ENCODE measurements at places on chromosomes 12 and 14.

- DNase-seq: no peak
These were observed 19.4 kb upstream of the P2RX4 start for GRCh38 chr12:121190523-121191031.

DNA sequence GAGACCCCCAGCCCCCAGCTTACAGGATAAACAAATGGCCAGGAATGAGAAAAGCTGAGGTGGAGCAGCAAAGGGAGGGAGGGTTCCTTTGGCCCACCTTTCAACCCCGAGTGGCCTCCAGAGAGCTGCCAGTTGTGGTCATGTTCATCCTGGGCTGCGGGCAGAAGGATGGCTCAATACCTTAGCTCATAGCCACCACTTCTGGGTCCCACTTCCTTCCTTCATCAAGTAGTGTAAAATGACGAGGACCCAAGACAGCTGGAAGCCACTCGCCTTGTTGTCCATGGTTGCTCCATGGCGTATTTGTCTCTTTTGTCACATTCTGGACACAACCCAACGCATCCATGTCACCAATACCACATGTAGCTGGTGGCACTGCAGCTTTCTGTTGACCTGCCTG is 24.2 kb downstream of the CRACR2A start:
- DNase-seq: no peak

DNA sequence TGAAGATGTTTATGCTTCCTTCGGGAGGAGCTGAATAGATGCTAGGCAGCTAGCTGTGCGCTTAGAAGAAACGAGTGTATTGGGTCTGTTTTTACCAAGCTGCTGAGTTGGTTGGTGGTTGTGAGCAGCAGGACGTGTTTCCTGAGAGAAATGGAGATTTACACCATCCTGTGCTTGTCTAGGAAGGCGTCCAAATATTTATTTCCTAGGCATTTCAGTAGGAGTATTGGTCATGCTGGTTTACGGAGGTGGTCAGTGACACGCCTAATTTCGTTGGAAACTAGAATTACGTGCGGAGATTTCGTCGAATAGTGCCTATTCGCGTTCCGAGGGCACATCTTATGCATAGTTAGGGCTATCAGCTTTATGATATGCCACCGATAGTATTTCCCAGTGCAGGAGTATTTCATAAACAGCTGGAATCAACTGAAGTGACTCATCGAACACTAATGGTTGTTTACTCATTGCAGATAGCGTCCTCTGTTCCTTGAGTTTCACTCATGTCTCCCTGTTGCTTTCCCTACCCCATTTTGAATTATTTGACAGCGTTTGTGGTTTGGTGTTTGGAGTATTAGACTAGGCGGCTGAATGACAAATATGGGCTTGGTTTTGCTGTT is 780 bp downstream of the TBC1D15 start:
- DNase-seq: no peak

DNA sequence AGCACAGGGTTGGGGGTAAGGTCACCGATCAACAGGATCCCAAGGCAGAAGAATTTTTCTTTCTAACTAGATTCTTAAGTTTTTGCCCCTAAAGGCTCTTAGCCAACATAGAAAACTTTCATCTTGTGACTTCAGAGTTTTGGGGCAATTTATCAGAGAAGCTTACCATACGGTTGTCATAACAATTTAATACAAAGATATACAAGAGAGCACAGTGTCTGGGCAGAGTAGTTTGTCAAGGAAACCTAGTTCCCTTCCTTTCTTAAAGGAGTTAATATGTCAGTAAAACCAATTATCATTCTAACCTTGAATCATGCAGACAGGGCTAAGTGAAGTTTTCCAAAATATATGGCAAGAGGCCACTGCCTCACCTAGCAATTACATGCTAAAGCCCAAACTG is 18.4 kb downstream of the NR2C1 start:
- DNase-seq: no peak

DNA sequence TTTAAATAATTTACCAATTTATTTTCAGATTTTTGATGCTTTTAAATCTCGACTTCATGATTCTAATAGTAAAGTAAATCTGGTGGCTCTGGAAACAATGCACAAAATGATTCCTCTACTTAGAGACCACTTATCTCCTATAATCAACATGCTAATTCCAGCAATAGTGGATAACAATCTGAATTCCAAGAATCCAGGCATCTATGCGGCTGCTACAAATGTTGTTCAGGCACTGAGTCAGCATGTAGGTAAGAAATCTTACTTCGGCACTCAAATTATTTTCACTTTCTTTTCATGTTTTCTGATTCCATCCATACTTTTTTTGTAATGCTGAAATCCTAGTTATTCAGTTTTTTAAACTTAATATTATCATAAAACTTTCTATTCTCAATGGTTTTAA is 15.5 kb upstream of the PRPF39 start:
- DNase-seq: no peak

DNA sequence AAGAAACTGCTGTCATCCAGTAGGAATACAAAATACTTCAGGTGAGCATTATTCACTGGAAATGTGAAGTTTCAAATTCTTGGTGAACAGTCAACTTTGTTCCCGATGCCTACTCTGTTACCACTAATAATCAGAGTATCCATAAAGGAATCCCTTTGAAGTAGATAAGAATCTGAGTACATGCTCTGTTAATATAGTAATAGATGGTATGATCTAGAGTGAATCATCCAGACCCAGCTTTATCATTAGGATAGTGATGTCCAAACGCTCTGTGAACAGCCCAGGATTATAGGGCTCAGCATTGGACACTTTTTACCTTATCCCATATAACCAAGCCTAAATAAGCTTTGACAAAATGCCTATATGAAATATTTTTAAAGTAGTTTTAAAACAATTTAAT is 33.3 kb downstream of the PPP2R3C start:
- no peak for DNase-seq

DNA sequence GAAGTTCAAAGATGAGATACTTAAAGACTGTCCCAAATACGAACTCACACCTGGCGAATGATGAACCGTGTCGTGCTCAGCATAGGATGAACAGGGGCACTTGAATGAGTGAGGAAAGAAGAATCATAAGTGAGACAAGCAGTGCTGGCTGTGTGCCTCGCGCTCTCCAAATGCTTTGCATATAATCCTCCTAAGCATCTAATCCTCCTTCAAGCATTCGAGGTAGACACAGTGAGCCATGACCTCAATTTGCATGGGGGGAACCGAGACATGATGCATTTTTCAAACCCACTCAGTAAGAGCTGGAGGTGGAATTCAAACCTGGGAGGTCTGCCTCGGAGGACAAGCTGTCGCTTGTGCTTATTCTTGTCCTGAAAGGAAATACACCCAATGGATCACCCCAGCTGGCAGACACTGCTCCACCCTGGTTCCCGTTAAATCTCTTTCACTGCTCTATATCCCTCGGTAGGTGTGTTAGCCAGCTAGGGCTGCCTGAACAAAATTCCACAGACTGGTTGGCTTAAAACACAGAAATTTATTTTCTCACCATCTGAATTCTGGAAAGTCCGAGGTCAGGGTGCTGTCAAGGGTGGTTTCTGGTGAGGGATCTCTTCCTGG is 274.0 kb downstream of the SLC15A4 start:
- no peak for DNase-seq

- DNase-seq: no peak
These were observed 94.5 kb upstream of the PARP11 start for GRCh38 chr12:3967556-3968160.

DNA sequence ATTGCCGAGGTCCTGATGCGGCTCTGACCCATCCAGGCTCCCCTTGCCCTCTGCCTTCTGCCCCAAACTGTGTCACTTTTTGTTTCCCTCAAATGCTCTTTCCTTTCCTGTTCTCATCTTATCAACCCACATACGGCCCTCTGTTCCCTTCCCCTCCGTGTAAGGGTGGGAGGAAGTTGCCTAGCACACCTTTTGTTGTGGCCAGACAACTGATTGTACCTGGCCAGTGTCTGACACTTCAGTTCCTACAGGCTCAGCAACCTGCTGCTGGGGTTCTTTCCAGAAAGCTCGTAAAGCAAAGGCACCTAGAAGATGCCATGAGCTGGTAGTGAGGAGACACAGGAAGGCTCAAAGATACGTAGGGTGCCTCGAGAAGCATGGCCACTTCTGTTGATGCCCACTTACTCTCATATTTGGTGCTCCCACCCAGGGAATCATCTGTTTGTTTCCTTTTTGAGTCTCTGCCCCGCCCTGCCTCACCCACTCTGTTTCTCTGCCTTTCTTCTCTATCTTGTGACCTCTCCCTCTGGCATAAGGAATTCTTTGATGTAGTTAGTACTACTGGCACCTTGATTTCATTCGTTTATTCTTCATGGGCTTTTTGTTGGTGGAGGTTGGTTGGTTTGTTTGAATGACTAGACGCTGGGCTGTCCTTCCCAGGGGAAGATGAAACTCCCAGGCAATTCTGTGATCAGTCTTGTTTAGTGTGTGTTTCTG is 152.4 kb upstream of the FKBP4 start:
- no peak for DNase-seq

DNA sequence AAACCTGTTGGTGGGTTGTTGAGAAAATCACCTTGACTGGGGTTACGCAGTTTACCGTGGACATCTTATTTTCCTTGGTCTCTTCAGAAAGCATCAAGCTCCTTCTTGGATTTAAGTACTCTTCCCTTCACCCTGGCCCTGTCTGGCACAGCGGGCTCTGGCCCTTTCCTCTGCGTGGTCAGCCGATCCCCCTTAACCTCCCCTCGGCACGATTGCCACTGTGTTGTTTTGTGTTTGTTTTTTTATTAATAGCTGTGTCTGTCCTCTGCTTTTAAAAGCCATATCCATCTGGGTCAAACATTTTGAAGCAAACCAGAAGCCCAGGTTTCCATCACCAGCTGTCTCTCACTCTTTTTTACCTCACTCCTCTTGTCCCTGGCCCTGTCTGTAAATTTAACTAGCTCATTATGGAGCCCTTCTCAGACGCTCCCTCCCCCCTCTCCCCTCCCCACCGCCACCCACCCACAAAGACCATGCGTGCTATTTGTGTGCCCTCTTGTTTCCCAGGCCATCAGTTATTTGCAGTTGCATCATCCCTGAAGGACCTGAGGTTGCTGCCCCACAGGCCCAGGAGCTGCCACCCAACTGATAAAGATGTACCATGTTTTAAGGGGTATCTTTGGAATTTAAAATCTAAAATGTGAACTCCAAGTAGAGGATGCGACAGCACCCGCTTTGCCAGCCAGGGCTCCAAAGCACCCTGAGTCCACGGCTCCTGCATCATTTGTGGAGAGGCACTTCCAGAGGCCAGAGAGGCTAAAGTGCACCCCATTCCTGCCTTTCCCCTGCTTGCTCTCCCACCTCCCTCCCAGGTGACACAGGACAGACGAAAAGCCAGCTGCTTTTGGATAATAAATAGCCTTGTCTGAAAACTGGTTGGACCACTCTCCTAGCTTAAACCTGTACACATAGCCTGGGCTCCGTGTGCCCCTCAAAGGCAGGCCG is 3.9 kb downstream of the BCL11B start:
- DNase-seq: no peak

DNA sequence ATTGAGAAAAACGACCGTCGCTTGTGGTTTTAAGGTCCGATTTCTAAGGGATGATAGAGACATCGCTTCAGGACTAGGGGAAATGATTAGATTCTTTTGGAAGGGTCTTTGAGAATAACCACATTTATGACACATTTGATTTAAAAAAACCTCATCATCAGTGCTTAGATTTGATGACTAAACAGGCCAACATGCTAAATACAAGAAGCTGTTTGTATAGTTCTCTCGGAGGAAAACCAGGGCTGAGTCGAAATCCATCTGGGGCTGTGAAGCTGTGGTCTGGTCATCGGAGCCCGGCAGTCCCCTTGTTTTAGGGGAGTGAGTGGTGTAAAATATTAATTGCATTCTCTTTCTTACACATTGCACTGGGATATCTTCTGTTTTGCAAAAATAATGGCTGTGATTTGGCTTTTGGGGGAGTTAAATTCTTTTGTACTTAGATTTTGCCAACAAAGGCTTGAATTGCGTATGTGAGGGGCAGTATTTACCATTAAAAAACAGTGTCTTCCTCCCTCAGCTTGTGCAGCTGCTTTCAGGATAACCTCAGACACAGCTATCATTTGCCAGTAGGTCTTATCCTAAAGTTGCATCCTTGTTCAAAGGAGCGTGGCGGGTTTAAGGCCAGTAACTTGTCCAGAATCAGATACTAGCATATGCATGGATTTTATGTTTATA is 550 bp downstream of the GNG2 start:
- DNase-seq: no peak

DNA sequence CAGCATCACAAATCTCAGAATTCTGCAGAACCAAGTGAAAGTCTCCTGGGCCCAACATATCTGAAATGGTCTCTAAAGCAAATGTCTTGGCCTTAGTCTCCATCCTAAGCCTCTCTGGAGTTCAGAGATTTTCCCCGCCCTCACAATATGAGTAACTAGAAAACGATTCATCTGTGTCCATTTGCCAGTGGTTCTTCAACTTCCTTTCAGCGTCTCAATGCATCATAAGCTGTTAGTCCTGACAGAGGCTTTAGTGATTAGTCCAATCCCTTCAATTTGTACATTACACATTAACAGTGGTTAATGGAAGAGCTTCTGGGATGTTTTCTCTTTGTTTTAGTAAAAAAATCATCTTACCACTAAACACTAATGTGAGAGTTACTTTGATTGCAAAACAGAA is 17.4 kb downstream of the NPC2 start:
- no peak for DNase-seq

- no peak for DNase-seq
These were observed 2.5 kb downstream of the COL2A1 start for GRCh38 chr12:48001505-48002413.

All from stimulated activated CD8-positive, alpha-beta memory T cell treated with anti-CD3 and anti-CD28 coated beads, Interleukin-7, amount 100 ng/mL, for 1 hour (primary cell).